ENCODE measurements at places on chromosomes 7 and 10. TPM values are rescaled to one million over a fixed set of nuclear protein-coding genes. Genes with fewer than 3 reads are reported as not detected.

The ACADSB gene
- 9.6 TPM for polyA plus RNA-seq

The TMEM176A gene
- not detected for polyA plus RNA-seq

The PODXL gene
- 86.0 TPM for polyA plus RNA-seq

The FAM25A gene
- polyA plus RNA-seq: not detected

The PKD2L1 gene
- polyA plus RNA-seq: not detected

The CFAP58 gene
- polyA plus RNA-seq: 0.47 TPM

The ZNF438 gene
- 2.5 TPM for polyA plus RNA-seq

The ANKRD61 gene
- 0.50 TPM for polyA plus RNA-seq

The ASAH2 gene
- polyA plus RNA-seq: 2.5 TPM

The TMEM236 gene
- not detected for polyA plus RNA-seq

The SPDYE11 gene
- polyA plus RNA-seq: not detected

The CNTNAP2 gene
- 3.4 TPM for polyA plus RNA-seq

The NPFFR1 gene
- not detected for polyA plus RNA-seq

The MPP7 gene
- polyA plus RNA-seq: 0.02 TPM

The SHTN1 gene
- 5.2 TPM for polyA plus RNA-seq

Data from SK-N-SH (cell line).